ENCODE measurements at places on chromosomes 7 and 10.

GRCh38 chr7:69342154-69342884 is 256.0 kb upstream of the AUTS2 start:
- DNase-seq = peak; percentile 79

DNA sequence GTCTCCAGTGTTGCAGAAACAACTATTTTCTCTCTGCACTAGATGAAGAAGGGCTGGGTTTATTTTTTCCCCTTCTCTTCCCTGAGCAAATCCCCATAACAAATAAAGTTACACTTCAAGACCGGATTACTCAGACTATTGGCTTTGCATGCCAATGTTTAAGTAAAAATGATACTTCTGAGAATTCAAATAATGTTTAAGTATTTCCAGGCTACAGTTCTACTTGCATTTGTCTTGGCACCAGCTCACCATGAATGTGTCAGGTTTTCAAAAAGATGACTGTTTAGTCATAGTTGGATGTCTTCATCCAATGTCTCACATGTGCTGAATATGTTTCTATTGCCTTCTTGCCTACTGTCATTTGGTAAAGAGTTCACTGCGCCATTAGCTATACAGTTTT is 912.6 kb downstream of the GATA3 start:
- no peak for DNase-seq

DNA sequence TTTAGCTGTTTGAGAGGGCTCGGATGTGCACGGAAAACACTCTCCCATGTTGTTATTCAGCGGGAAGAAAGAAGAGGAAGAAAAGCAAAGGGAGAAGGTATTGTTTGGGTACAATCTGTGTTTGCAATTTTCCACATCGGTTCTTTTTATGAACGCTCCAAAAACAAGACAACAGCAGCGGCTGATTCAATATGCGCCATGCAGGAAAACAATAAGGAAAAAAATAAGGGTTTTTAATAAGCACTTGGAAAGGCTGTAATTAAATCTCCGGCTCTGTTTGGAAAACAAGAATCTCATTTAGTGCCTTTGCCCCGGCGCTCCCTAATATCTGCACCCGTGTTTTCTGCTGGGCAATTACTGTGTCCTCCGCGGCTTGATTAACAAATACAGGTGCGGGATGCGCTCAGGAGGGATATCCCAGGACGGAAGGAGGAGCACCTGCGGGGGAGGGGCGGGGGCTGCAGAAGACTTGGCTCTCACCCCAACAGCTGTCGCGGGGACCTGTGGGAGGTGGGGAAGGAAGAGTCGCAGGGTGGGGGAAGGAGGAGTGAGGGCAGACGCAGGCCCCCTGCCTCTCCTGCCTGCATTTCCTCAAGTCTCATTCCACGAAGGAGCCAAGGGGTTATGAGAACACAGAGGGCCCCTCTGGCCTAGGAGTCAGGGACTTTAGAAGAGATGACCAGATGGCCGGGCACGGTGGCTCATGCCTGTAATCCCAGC is 181.5 kb upstream of the PODXL start:
- DNase-seq = no peak

DNA sequence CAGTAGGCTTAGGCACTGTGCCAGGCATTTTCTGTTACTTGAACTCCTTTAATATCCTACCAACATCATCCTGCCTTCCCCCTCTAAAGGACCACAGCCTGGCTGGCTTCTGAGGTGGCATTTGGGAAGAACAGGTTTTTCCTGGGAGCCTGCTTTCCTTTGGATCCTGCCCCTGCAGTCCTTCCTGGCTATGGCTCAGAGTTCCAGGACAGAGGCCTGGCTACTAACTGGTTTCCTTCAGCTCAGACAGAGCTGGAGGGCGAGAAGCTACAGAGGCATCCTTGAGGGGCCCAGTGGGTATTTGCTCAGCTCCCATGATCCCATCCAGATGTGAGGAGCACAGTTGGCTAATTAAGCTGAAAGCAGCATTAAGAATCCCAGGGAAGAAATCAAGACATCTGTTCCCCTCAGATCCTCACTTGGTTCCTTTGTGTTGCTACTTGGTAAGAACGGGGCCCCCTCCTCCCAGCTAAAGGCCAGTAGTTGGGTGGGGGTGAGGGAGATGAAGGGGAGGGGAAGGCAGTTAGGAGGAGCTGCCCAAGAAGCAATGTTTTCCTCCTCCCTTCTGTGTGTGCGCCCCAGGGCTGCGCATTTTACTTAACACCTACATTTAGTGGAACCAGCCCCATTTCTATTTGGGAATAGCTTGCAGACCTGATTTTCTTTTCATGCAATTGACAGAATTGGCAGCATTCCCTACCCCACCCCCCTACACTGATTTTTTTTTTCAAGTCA is 142.6 kb upstream of the SORCS3 start:
- no peak for DNase-seq

DNA sequence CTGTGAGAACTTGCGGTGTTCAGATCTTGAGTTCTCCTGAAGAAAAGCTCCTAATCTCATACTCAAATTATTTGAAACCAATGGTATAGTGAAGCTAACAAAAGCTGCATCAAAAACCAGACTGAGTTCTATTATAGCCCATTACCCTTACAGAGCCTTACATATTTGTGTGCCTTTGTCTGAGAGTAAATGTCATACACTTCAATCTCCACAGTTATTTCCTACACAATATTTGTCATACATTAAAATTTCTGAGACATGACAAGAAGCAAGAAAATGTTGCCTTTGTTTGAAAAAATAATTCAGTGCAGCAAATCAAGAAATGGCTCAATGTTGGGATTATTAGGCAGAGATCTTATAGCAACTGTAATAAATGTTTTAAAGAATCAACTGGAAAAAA is 776.1 kb upstream of the MBL2 start:
- DNase-seq = no peak

DNA sequence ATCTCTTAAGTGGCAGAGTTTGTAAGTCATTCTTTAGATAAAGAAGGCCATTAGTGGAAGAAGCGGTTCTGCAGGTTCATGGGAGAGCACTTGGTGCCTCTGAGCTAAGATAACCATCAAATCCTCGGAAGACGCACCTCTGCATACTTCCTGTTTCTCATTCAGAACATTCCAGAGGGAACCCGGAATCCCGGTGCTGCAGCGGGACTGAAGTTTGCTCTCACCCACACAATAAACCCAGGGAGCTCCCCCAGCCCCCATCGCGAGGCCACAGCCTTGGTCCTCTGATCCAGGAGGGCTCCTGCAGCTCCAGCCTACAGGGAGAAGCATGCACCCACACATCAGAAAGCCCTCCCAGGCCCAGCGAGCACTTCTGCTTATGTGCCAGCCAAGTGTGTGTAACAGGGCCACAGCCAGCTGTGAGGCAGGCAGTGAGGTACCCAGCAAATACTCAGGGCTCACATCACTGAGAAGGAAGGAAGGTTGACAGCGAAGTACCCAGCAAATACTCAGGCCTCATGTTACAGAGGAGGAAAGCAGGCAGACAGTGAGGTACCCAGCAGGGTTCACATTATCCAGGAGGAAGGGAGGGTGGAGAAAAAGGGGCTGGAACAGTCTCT is 142.4 kb downstream of the DIP2C start:
- DNase-seq = no peak

GRCh38 chr7:43671521-43671920 is 57.8 kb downstream of the COA1 start:
- DNase-seq = no peak

DNA sequence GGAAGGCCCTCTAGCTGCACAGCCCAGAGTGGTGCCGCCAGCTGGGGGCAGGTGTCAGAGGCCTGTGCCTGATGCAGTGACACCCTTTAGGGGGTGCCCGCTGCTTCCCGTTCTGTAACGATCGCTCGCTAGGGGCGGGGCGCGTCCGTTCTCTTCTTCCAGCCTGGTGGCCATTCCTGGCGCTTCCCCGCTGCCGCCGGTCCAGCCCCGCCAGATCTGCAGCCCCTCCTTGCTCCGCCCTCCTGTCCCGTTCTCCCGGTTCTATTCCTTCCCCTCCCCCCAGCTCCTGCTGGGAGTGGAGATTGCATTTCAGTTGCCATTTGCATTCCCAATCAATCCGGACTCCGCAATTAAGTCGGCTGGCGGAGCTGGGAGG is 39.2 kb downstream of the AGAP3 start:
- DNase-seq = no peak

DNA sequence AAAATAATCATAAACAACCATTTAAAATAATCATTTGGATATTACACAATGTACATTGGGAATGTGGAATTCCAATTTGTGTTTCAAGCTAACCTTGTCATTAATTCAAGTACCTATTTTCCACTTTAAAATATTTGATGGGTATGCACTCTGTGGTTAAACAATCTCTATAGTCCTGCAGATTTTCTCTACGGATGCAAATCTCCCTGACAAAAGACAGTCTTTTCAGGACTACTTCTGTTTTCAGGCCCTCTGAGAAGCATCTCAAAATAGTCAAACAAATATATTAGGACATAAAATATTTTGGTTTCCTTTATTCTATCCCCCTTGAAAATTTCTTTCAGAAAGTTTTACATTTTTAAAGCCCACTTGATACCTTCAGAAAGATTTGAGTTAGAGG is 735.6 kb upstream of the MBL2 start:
- DNase-seq = no peak

DNA sequence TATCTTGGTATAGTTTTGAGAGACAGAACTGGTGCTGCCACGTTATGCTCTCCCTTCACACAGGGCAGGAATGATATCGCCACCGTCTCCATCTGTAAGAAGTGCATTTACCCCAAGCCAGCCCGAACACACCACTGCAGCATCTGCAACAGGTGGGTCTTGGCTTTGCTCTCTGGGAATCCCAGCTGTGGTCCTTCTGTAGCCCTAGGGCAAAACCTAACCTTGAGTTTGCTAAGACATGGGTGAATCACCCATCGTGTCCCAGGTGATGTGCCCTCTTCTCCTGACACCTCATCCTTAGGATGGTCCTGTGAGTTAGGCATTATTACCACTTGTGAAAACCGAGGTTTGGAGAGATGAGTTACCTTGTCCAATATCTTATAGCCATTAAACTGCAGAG is 6.4 kb downstream of the ZDHHC16 start:
- DNase-seq = no peak

DNA sequence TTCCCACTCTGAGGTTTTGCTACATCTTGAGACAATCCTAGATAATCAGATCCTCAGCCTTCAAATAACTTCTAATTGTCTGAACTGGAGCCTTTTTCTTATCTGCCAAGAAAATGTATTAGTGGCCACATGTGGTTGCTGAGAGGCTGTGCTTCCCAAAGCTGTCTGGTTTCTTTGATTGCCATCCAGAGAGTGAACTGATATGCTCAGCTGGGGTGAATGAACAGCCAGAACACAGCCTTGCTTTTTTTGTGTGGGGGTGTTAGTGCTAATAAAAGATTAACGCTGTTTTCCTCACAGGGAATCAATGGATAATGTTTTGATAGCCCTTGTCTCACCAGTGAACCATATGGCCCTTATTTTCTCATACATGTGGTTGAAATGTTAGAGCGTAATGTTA is 66.9 kb downstream of the BBS9 start:
- no peak for DNase-seq

DNA sequence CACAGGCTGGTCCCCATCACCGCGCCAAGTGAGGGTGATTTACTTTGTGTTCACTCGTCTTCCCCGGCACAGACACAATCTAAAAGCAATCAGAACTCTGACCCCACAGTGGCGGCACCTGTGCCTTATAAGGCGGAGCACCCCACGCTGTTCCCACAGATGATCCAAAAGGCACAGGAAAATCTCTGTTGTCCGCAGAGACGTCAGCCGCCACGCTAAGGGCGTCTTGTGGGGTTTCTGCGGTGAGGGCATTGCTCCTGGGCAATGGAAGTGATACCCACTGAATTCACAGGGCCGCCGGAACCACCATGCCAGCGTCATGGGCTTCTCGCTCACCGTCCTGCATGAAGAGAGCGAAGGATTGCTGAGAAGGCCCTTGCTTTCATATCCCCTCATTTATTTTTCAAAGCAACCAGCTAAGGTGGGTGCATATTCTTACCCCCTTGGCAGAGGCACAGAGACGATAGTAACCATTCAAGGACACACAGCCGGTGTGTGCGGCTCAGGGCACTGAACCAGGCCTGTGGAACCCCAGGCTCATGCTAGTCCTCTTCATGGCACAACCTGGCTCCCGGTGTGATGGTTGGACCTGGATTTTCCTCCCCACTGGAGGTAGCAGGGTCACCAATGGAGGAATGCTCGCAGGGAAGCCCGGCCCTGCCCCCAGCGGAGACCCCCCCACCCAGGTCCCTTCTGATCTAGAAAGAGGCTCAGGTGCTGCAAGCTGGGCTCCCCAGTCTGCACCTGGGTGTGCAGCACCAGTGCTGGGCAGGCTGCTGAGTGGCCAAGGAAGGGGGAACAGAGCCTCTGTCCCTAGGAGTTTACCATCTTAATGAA is 279.0 kb downstream of the TCERG1L start:
- no peak for DNase-seq

GRCh38 chr7:30184791-30185487 is 50.2 kb downstream of the MTURN start:
- no peak for DNase-seq

GRCh38 chr7:156816943-156817572 is 75.9 kb downstream of the LMBR1 start:
- DNase-seq = no peak

DNA sequence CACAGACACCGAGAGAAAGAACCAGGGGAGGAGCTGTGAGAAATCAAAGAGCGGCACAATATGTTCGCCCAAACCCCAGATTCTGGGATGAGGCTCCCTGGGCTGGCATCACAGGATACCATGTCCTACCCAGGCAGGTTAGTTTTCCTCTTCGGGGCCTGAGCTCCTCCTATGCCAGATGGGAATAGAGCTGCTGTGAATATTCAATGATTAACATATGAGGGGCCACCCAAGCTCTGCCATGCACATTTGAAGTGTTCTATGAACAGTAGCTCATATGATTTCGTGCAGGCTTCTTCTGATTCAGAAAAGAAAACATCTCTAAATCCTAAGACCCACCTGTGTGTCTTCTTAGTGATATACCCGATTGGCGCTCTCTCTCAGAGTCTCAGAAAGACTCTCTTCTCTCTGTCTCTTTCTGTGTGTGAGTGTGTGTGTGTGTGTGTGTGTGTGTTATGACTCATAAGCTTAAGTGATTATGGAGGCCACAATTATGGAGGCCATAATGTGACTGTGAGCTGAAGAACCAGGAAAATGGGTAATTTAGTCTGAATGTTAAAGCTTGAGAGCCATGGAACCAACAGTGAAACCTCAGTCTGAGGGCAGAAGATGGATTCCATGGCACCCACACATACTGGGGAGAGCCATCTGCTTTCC is 220.5 kb downstream of the KLF6 start:
- no peak for DNase-seq

GRCh38 chr10:95312257-95312656 is 21.5 kb upstream of the PDLIM1 start:
- DNase-seq = no peak

GRCh38 chr7:29563590-29564495 is at the start of gene PRR15:
Gene PRR15, plus strand, starts transcription at chr7:29563835. Its CDS starts 2,495 bp downstream, at chr7:29566330.
- no peak for DNase-seq

GRCh38 chr10:110865186-110865808 is 6.4 kb upstream of the PDCD4 start:
- peak; percentile 49 for DNase-seq

DNA sequence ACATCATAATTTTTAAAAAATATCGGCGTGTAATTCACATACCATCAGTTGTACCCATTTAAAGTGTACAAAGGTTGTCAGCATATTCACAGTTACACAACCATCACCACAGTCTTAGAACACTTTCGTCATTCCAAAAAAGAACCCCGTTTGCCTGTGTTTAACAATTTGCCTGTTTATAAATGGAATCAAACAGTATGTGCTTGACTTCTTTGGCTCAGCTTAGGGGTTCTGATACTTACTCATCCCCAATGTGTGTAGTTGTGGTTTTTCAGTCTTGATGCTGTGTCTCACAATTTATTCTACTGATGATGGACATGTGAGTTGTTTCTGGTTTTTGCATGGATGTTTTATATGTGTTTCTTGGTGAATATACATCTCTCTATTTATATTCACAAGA is 50.0 kb downstream of the PRPF18 start:
- no peak for DNase-seq

- no peak for DNase-seq
Observed at GRCh38 chr7:78280276-78280675, 481.7 kb downstream of the PHTF2 start.

Measured in GM04503 (cell line).